Skeletal muscle tissue (tissue), 5 donors: ENCODE measurements at places on chromosomes 1 and 21. TPM values are rescaled to one million over a fixed set of nuclear protein-coding genes. Genes with fewer than 3 reads are reported as not detected.

The FAM110D gene
- total RNA-seq: 1.0 TPM

The CCDC185 gene
- total RNA-seq: not detected

The HSD11B1 gene
- total RNA-seq: not detected

The NADK gene
- 11.5 TPM for total RNA-seq

The DYNLT5 gene
- total RNA-seq: 0.52 TPM

The RUNX3 gene
- under 0.01 TPM for total RNA-seq

The KRTAP13-1 gene
- not detected for total RNA-seq

The S100A2 gene
- total RNA-seq: not detected

The SPRR3 gene
- not detected for total RNA-seq

The JUN gene
- total RNA-seq: 103 TPM

The EPHA2 gene
- total RNA-seq: 5.2 TPM
